ENCODE measurements at places on chromosomes 12 and 14. TPM values are rescaled to one million over a fixed set of nuclear protein-coding genes. Genes with fewer than 3 reads are reported as not detected.

ERP27 gene
- total RNA-seq = not detected

GPRC5D gene
- total RNA-seq = not detected

CIROP gene
- total RNA-seq = not detected

KRT6A gene
- not detected for total RNA-seq

FAM90A1 gene
- not detected for total RNA-seq

ZDHHC22 gene
- total RNA-seq = not detected

DEGS2 gene
- not detected for total RNA-seq

A2M gene
- total RNA-seq = 600 TPM

COPZ1 gene
- total RNA-seq = 60.8 TPM

C12orf42 gene
- not detected for total RNA-seq

CNIH1 gene
- total RNA-seq = 120 TPM

Data from subcutaneous adipose tissue (tissue), 4 donors.